Foreskin fibroblast (primary cell): ENCODE measurements at places on chromosomes 1 and 21.
A peak's percentile ranks its signal among the peaks of the same experiment; 100 is the strongest.

GRCh38 chr1:157967205-157967604 is 26.2 kb upstream of the KIRREL1 start:
- DNase-seq: no peak

DNA sequence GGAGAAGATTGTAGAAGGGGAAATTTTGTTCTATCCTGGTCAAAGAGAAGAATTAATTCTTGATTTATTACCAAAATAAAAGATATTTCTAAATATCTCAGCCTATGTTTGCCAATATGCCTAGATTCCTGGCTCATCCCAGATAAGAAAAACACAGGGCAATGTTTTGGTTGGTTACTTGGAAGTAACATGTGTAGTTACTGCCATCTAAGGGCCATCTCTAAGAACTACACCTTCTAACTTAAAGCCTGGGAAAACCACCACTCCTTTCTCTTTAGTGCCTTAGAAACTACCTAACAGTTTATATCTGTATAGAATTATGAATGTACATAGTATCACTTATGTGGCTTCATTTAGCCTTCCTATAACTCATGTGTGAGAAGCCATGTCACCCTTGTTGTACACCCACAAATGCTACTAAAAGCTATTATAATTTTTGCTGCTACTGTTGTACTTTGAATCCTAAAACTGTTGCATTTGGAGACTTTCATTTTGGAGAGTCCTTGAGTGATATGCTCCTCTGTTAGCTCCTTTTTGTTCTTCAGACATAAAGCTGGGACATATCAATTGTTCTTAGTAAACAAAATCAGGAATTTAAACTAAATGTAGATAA is 4.5 kb downstream of the AIM2 start:
- DNase-seq: peak; percentile 48

- DNase-seq: no peak
Observed at GRCh38 chr1:67522001-67522441, 91.8 kb upstream of the SERBP1 start.

DNA sequence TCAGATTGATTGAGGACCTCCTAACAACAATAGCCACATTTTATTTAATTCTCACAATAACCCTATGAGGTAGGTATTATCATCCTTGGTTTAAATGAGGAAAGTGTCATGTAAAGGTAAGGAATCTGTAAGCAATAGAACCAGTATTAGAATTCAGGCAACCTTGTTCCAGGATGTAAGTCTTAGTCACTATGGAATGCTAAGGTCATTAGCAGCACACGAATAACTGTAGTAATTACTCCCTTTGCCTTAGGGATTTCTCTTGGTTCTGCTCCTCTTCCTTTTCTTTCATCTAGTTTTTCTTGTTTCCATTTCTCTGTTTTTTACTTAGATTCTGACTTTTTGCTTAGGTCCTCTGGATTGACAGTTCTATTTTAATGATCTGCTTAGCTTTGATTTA is 23.1 kb upstream of the ATP6V1G3 start:
- no peak for DNase-seq

DNA sequence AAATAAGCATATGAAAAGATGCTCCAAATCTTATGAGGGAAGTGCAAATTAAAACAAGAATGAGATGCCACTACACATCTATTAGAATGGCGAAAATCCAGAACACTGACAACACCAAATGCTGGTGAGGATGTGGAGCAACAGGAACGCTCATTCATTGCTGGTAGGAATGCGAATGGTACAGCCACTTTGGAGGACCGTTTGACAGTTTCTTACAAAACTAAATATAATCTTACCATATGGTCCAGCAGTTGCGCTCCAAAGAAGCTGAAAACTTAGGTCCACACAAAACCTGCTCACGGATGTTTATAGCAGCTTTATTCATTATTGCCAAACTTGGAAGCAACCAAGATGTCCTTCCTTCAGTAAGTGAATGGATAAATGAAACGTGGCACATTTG is 50.3 kb downstream of the POFUT2 start:
- no peak for DNase-seq

DNA sequence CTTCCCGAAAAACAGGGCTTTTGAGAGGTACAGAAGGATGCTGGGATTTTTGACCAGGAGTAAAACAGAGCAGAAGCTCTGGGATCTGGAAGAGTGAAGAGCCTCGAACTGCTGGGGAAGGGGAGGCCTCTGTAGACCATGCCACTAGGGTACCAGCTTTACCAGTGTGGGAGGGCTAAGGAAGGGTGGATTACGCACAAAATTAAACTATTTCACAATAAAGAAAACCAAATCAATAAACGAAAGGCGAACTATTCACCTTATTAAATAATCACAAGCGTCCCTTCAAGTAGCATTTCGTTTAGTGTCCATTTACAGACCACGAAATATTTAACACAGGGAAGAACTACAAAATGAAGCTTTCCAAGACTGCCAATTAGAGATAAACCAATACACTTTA is 723 bp downstream of the CZIB start:
- no peak for DNase-seq

DNA sequence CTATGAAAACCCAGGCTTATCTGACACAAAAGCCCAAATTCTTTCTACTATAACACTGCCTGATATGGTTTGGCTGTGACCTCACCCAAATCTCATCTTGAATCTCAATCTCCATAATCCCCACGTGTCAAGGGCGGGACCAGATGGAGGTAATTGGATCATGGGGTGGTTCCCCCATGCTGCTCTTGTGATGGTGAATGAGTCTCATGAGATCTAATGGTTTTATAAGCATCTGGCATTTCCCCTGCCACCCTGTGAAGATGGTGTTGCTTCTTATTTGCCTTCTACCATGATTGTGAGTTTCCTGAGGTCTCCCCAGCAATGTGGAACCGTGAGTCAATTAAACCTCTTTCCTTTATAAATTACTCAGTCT is 123.3 kb upstream of the USP24 start:
- DNase-seq: no peak

GRCh38 chr1:125066385-125066784 is 3881.6 kb downstream of the SRGAP2C start:
- DNase-seq: no peak

GRCh38 chr21:31727181-31727580 is 4.7 kb downstream of the SCAF4 start:
- no peak for DNase-seq
